ENCODE measurements at places on chromosomes 16 and 17. TPM values are rescaled to one million over a fixed set of nuclear protein-coding genes. Genes with fewer than 3 reads are reported as not detected.

The MEIOB gene
- 1.9 TPM for total RNA-seq

The KRT28 gene
- not detected for total RNA-seq

The SOST gene
- not detected for total RNA-seq

The CCDC40 gene
- 11.8 TPM for total RNA-seq

The CHST5 gene
- total RNA-seq = not detected

The TSNAXIP1 gene
- 2.8 TPM for total RNA-seq

The PSMC3IP gene
- 22.8 TPM for total RNA-seq

The CFAP119 gene
- total RNA-seq = 8.0 TPM

The PKD1 gene
- 73.4 TPM for total RNA-seq

The KRT20 gene
- not detected for total RNA-seq

The SCIMP gene
- not detected for total RNA-seq

The C17orf100 gene
- total RNA-seq = 3.9 TPM

The LDHD gene
- total RNA-seq = 3.8 TPM

The KRTAP2-2 gene
- total RNA-seq = not detected

DNA sequence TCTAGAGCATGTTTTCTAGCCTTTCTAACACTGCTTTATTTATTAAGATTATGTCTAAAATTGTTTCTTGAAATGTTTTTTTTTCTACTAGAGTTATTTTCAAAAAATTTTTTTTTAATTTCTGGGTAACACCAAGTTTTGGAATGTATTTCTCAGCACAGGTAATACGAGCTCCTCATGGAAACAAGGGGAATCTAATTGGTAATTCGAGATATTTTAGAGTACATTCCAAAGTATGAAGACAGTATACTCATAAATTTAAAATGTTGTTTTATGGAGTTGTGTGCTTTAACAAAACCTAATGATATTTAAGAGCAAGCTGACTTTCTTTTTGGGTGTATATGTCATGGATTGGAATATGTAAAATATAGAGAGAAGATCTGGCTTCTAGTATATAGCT, 42.4 kb downstream of the OMG start:
- no peak for DNase-seq

DNA sequence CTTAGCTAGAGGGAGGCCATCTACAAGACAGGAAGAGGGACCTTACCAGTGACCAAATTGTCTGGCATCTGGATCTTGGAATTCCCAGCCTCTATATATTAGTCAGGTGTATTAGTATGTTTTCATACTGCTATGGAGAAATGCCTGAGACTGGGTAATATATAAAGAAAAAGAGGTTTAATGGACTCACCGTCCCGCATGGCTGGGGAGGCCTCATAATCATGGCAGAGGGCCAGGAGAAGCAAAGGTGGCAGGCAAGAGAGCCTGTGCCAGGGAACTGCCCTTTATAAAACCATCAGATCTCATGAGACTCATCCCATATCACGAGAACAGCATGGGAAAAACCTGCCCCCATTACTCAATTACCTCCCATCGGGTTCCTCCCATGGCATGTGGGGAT, 500.2 kb downstream of the SHISA9 start:
- DNase-seq = no peak

DNA sequence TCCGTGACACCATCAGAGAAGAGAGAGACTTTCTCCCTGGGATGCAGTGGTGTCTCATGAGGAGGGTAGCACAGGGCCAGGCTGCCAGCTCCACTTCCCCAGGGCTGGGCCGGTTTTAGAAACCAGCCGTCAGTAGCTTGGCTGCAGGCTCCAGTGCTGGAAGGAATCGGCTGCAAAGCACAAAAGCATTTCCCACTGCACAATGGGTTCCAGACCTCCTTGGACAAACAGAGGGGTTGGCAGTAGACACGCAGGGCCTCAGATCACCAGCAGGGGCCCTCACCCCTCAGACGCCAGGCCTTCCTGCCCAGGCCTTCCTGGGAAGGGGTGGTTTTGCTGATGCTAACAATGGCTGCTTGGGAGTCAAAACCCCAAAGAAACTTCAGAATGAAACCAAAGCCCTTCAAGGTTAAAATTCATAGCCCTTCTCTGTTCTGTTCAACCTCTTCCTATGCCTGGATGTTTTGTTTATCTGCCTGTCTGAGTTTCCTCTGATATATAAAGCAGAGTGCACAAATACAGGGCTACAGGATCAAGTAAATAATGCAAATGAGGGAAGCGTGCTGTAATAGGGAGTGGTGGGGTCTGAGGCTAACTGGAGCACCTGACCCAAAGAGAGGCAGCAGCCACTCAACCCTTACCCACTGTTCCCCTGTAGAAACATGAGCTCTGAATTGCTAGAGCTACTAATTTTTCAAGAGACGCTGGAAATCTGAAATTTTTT, 26.2 kb downstream of the TEKT5 start:
- peak; percentile 76 for DNase-seq

DNA sequence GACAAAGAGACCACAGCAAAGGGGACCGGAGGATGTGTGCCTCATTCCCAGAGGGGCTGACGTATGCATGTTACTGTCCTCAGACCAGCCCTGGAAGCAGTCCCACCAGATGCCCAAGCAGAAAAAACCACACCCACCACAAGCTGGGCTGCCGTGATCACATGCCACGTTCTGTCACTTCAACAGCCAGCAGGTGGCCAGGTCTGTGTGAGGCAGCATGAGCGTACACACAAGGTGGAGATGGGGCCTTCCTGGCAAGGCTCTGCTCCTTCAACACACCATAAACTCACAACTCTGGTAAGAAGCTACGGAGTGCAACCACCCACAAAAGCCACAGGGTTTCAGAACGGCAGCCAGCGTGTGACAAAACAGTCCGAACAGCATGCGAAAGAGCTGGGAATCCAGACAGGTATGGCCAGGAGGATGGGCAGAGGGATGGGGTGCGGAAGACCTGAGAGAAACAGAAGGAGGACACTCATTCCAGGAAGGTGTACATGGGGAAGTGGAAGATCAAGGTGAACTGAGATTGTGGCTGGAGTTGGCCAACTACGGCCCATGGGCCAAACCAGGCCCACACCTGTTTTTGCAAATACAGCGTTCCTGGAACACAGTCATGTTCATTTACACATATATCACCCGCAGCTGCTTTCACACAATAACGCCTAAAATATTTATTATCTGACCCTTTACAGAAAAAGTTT, 27.9 kb downstream of the MBTPS1 start:
- no peak for DNase-seq

- no peak for DNase-seq
Observed at GRCh38 chr16:17276010-17276530, 194.7 kb downstream of the XYLT1 start.

DNA sequence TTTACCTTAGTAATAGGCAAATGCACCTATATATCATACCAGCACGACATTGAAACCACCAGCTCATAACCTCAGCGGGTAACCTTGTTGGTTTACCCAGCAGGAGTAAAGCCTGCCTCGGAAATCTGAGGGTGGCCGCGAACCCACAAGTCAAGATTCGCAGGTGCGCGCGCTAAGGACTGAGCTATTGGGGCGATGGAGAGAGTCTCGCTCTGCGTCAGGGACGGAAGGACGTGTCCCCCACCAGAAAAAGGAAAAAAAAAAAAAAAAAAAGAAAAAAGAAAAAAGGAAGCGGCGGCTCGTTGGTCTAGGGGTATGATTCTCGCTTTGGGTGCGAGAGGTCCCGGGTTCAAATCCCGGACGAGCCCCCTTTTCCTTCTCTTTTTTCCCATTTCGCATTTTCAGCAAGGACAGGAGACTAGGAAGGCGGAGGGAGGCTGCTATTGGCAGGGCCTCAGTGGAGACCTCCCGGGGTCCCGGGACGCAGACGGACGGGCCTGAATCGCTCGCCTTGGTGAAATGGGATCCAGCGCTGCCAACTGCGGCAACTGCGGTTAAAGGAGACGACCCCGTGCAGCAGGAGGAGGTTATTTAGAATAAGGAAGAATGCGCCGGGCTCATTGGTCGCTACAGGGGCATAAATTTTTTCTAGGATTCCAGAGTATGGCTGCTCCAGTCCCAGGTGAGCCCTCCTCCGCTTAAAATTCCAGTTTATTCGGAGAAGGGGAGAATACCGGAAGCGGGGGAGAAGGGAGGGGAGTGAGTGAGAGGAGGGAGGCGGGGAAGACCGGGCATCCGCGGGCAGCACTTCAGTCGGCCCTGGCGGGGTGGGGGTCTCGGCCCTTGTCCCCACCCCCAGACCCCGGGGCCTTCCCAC, at the start of gene OR1F1:
Gene OR1F1 (plus strand): TSS at position 407 of the 877 bp plus-strand sequence.
- DNase-seq = peak; percentile 65

DNA sequence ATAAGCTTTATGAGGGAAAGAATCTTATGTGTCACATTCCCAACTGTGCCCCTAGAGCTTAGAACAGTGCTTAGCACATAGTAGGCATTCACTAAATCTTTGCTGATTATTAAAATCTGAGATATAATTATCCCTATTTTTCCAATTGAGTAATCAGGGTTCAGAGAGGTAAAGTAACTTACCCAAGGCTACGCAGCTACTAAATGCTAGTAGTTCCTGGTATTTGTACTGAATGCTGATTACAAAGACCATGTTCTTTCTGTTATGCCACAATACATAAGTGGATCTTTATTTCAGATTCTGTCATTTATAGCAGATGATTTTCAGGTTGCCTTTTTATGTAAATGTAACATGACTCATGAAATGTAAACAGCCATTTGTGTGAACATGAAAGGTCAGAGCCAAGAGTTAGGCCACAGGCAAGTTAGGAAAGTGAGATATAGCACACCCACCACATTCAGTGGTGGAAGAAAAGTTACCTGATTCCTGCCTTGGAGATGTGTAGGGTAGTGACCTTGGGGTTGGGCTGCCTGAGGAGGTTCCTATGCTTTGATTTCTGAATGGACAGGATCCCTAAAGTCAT, 77.2 kb downstream of the FTO start:
- DNase-seq = no peak

DNA sequence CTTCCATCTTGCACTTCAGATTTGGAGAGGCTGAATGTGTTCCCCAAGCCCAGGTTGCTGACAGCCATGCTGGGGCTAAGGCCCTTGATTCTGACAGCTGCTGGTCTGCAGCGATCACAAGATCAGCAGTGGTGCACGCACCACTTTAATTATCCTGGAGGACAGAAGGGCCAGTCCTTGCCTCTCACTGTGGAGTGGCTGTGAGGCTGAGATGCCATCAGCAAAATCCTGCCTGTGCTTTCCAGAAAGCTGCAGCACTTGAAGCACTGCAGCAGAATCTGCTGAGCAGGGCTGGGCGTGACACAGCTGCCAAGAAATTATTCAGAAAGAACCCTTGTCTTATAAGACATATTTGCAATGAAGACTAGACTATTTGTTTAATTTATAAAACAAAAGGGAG, 37.1 kb downstream of the NUP93 start:
- DNase-seq = no peak

GRCh38 chr16:66152823-66153393, 213.6 kb upstream of the CDH5 start:
- DNase-seq = no peak

DNA sequence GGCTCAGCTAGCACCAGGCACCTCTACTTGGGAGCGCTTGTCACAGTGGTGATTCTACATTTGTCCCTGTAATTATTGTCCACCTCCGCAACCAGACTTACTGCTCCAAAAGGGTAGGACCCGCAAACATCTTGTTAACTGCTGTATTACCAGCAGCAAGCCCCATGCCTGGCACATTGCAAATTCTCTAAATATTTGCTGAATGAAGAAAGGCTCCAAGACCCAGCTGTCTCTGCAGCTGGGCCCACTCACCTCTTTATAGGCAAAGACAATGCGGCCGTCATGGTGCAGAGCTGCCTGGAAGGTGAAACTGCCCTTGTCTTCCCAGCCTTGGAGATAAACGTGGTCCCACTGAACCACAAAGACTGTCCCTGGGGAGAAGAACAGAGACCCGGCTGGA, 44.3 kb downstream of the PLXDC1 start:
- no peak for DNase-seq

DNA sequence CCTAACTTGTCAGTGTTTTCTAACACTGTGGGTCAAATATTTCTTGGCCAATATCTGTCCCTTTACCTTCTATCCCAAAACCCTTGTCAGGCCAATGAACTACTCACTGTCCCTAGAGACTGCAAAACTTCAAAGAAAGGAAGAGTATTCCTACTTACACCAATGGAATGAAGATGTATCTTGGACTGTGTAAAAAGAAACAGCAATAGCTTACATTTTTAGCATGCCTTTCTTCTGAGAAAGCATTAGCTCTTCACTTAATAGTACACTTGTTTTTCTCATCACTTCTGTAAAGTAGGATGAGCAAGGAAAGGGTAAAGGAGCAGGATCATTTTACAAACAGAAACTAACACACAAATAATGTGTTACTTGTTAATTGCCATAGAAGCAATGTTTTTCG, 73.9 kb downstream of the STH start:
- DNase-seq = no peak

GRCh38 chr17:10290041-10290440, 82.8 kb downstream of the MYH13 start:
- no peak for DNase-seq

DNA sequence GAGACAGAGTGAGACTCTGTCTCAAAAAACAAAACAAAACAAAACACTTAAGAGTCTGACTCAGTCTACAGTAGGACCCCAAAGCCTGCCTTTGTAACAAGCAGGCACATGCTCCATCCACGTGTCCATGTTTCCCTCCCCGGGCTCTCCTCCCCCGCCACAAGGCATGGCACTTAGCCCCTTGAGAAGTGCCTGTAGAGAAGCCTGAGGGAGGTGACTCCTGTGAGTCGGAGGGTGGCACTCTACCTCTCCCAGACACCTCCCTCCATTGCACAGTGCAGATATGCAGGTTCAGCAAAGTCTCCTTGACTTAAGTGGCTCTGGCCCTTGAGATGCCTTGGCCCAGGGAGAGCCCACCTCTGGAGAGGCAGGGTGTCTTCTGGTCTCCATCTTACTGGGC, 6.8 kb downstream of the FHOD1 start:
- no peak for DNase-seq

DNA sequence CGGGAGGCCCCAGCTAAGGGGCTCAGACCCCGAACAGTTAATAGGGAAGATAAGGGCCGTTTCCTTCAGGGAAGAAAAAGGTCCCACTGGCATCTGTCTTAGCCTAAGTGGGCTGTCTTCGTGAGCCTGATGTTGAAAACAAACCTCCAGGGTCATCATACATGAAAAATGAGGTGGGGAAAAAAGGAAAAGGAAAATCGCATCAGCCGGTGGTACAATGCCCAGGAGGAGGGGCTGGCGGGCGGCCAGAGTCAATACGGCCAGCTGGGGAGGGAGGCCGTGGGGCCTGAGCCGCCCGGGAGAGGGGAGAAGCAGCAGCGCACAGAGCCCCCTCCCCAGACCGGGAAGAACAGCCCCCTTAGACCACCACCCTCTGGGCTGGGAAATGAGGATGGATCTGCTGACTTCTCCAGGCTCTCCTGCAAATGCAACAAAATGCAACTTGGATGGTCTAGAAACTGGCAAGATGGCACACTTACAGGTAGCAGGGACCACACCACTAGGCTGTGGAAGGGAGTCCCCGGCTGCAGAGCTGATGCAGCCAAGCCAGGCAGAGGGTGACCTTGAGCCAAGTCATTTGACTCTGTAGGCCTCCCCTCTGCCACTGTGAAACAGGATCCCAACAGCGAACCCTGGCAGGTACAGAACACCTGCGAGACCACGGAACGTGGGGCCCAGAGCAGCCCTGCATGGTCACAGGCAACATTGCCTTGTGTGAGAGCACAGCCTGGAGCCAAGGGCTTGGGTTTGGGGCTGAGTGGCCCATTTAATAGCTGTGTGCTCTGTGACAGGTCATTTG, 448.5 kb downstream of the SOX9 start:
- DNase-seq = no peak

GRCh38 chr16:70523743-70524398, at the start of gene SF3B3:
TSS of gene SF3B3 (plus strand) at chr16:70523816. CDS start at chr16:70526657, 2,841 bp downstream.
- peak; percentile 74 for DNase-seq

GRCh38 chr16:11460820-11461594, 115.7 kb downstream of the RMI2 start:
- DNase-seq = no peak

GRCh38 chr16:49452108-49452507, 78.5 kb downstream of the C16orf78 start:
- no peak for DNase-seq

GRCh38 chr17:19271780-19272357, 34.7 kb downstream of the EPN2 start:
- no peak for DNase-seq

All from neural progenitor cell (in vitro differentiated cells).